GM19239 (cell line): ENCODE measurements at places on chromosomes 12 and 14.

- DNase-seq, result no peak
Observed at GRCh38 chr12:95701275-95701674, 89.3 kb downstream of the NTN4 start.

GRCh38 chr14:55245657-55246268 lies 25.5 kb upstream of the FBXO34 start:
- DNase-seq, result no peak

DNA sequence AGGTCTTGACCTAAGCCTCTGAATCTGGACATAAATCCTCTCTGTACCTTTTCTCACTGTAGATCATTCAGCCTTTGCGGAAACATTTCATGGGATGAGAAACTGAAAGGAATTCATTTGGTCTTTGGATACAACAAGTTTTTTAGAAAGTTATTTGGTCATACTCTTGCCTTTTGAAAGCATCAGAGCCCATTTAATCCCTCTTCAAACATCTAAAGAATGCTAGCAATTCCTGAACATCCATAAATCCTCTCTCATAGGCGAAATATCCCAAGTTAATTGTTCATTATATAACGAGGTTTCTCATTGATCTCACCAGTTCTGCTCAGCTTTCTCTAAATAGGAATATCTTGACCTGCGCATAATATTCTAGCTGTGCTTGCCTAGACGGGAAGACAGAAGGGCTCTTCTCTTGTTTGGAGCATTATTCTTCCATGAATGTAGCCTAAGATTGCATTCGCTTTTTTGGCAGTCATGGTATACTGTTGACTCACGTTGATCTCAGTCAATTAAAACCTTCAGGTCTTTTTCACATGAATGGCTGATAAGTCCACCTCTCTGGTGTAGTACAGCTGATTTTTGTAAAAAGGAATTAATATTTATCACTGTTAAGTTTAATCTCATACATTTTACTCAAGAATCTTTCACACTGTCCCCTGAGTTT lies 24.1 kb downstream of the NTN4 start:
- no peak for DNase-seq

DNA sequence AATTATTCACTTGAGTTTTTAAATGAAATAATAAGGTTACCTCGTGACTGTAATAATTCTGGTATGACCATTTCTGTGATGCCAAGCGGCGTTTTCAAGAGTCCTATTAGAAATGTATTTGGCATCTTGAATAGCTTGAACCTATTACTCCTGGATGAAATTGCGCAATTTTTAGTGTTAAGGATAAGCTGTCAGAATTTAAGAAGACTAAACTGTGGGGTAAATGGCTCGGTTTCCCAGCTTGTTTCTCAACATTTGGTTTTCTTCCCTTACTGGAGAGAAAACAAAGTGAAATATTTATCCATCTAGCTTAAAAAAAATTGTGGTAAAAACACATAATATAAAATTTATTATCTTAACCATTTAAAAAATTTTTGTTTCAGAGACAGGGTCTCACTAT lies 26.8 kb downstream of the PCNX1 start:
- no peak for DNase-seq

- DNase-seq, result no peak
Observed at GRCh38 chr14:51884086-51884927, 23.9 kb downstream of the GNG2 start.

DNA sequence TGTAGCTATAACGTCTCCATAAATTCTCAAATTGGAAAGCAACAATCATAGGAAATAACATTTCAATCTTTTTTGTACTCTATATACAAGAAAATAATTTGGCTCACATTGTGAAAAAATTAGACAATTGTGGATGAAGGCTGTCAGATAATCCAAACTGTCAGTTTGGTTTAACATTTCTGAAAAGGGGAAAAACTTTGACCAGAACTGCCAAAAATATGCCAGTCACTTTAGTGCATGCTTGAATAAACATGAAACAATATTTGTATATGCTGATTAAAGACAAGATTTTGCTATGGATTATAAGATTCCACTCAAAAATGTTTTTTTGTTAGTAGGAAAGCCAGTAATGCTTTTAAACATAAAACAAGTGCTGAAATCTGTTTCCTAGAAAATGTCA lies 38.9 kb downstream of the CCDC59 start:
- no peak for DNase-seq

- no peak for DNase-seq
Observed at GRCh38 chr12:97756066-97756666, 293.6 kb downstream of the RMST start.

DNA sequence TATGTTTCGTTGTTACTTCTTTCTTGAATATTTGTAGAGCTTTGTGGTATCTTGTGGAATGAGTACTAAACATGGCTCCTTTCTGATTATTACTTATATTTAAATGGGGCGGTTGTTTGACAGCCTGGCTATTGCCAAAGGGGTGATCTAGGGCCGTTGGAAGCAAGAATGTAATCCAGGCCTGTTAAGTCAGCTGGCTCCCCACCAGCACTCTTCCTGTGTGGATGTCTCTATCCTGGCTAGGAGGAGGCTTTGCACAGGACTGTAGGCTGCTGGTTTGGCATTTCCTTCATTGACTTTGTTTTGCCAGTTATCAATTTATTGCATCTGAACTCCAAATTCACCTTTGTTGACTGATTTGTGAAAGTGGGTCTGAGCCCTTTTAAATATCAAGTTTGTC lies 5.6 kb downstream of the FAM234B start:
- no peak for DNase-seq

- no peak for DNase-seq
Observed at GRCh38 chr14:102491786-102492530, 17.6 kb downstream of the ANKRD9 start.

DNA sequence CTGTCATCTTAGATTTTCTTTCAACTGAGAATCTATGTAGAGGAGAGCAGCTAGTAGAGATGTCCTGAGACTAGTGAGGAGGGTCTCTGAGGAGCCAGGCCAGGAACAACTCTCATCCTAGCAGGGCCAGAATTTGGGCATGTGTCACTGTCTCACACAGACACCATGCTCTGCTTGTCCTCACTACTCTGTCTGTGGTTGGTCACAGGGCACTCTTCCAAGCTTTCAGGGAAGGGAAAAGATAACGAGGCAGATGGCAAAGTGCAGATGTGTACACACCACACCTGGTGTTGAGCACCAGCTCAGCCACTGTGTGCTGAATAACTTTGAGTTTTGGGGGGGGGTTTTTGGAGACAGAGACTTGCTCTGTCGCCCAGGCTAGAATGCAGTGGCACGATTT lies 2.5 kb downstream of the SSPN start:
- no peak for DNase-seq
